ENCODE measurements at places on chromosomes 1 and 21.
A peak's percentile ranks its signal among the peaks of the same experiment; 100 is the strongest.

DNA sequence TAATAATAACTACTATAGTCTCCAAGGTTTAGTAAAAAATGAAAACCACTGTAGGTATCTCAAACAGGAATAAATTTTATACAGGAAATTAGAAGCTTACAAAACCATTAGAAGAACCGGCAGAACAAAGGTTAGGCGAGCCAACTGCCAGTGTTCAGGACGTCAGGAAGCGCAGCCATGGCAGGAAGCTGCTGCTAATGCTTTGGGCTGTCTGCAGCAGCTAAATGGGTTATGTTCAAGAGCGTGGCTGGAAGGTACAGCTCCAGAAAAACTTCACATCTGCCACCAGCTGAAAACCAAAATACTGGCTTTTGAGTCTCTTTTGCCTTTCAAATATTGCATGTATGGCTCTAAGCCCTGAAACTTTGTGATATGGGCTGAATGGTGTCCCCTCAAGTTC is 35.7 kb upstream of the MYSM1 start:
- DNase-seq, result no peak

DNA sequence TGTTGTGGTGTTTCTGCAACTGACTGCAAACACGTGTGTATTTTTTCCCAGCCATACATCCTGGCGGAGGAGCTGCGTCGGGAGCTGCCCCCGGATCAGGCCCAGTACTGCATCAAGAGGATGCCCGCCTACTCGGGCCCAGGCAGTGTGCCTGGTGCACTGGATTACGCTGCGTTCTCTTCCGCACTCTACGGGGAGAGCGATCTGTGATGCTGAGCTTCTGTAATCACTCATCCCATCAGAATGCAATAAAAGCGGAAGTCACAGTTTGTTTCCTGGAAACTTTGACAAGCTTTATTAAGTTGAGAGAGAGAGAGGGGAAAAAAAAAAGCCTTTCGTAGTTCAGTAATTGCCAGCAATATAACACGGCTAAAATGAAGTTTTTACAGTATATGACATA is 32.7 kb upstream of the MTR start:
- no peak for DNase-seq

- no peak for DNase-seq
These were observed 281.0 kb downstream of the PTPRC start for GRCh38 chr1:198919667-198920398.

GRCh38 chr1:109910123-109910962 is at the start of gene CSF1:
Gene CSF1 (plus strand): TSS chr1:109910849. CDS start chr1:109911024, 175 bp downstream.
- peak; percentile 67 for DNase-seq

DNA sequence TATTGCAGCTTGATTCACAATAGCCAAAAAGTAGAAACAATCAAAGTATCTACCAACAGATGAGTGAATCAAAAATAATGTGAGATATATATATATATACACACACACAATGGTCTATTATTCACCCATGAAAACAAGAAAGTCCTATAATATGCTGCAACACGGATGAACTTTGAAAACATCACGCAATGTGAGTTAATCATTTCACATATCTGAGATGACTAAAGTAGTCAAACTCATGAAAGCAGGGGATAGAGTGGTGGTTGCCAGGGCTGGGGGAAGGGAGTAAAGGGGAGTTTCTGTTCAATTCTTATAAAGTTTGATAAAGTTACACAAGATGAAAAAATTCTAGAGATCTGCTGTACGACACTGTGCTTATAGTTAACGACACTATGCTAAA is 1234.8 kb downstream of the MRPL39 start:
- no peak for DNase-seq

DNA sequence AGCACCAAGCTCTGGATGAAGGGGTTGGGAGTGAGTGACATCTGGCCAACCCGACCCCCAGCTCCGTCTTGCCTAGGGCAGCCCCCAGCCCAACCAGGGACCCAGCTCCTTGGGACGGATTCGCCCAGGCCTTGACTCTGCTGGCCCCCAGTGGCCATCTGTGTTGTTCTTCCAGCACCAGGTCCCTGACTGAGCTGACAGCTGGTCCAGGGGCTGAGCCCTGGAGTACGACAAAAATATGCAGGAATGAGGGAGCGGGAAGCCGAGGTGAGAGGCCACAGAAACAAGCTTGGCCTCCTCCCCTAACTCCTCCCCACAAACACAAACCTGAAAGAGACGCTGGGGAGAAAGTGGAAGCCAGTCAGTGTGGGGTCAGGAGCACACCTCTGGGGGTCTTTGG is 55.0 kb upstream of the PAX7 start:
- no peak for DNase-seq

GRCh38 chr1:171743081-171743870 is 1.4 kb upstream of the VAMP4 start:
- DNase-seq, result peak; percentile 25

DNA sequence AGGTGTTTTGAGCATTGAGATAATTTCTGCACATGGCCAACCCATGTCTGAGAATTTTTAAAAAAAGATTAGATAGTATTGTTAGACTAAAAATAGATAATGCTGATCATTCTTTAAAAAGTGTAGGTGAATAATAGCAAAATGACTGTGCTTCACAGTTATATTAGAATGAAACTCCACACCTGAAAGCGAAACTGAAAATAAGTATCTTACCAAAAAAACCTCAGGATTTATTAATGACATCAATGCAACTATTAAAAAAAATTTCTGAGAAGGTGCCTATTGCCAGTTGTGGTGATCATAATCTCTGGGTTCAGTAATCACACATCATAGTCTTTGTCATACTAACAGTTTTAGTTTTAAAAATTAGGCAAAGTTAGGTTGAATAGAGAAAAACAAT is 36.5 kb downstream of the PLA2G4A start:
- no peak for DNase-seq

- DNase-seq, result no peak
These were observed 62.5 kb upstream of the TARBP1 start for GRCh38 chr1:234541286-234541975.

- DNase-seq, result no peak
These were observed 59.3 kb downstream of the VANGL2 start for GRCh38 chr1:160459687-160460086.

GRCh38 chr21:29647353-29647781 is 292.4 kb downstream of the GRIK1 start:
- no peak for DNase-seq

GRCh38 chr21:29904359-29905282 is 35.2 kb downstream of the GRIK1 start:
- no peak for DNase-seq

DNA sequence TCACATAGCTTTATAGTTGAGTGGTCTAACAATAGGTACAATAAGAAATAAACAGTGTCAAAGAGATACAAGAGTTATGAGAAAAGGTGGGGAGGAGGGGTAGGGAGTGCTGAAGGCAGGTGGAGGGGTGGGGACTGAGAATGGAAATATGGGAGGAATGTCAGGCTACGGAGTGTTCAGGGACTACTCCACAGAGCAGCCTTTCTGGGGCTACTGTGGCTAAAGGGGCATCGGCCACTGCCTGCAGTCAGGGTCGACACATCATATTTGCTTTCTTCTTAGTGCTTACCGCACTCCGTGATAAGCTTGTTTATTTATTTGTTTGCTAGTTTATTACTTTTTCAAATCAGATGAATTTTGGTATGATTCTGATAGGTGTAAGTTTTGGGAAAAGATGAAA is 34.4 kb upstream of the CRNN start:
- no peak for DNase-seq

- DNase-seq, result no peak
These were observed 42.6 kb upstream of the KCNA10 start for GRCh38 chr1:110561596-110561995.

DNA sequence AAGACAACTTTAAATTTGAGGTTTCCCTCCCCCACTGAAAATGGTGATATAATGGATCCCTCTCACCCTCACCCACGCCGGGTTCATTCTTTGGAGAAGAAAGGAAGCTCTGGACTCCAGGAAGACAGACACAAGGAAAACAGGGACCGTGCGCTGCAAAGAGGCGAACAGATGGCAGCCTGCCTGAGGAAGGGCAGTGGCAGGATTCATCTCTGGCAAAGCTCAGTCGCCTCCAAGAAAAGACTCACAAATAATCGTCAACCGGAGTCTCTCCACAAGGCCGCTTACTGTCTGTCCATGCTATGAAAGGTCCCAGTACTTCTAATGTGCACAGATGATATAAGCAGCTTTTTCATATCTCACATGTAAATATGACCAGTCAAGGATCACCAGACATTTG is 110.3 kb downstream of the TIAM1 start:
- DNase-seq, result no peak

DNA sequence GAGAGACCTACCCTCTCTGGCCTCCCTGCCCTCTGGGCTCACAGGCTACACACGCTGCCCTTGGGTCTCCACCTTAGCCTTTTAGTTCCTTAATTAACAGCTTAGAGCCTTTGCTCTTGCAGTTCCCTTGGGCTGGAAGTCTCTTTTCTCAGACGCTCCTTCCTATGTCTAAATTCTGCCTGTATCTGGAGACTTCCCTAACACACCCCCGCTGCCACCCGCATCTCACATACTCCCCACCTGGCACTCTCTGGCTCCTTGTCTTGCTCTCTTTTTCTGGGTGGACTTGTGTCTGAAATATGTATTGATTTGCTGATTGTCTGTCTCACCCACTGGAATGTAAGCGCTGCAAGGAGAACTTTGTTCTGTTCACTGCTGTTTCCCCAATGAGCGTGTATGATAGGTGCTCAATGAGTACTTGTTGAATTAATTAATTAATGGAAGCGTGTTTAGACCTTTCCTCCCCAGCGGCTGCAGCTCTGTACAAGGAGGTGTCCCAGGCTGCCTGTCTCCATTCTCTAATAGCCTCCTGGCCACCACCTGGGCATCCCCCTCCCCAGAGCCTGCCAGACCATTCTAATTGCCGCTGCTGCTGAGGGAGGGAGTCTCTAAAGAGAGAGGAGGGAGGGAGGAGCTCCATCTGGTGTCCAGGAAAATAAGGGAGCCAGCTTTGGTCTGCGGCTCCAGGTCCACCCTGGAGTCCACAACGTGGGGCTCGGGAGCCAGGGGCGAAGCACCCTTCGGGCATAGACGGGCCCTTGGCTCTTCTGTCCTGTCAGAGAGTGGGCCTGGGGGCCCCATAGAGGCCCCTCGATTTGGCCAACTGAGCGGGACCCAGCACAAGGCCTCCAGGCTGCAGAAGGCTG is 95.4 kb downstream of the RNF220 start:
- no peak for DNase-seq

DNA sequence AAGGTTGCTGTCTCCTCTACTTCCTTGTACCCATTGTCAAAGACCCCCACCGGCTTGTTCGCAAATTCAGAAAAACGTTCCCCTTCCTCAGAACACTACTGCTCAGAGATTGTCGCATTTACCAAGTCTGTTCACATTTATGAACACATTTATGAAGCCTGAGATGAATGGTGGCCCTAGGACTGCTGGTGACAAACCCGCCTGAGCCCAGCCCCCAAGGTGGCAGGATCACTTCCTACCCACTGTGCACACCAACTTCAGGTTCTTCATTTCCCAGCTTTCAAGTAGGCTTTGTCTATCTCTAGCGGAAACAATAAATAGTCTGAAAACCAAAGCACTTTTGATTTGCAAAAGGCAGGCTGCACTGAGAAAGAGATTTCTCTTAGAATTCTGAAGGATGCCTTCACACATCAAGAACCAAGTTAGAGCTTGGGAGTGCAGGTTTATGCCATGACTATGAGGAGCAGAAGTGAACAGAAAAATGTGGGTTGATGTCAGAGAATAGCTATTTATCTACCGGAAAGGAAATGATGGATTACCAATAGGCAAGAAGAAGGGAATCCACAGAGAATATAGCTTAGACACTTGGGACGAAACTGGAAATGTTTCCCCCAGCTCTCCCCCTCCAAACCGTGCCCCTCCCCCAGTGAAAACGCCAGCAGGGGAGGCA is 200.5 kb downstream of the TOMM20 start:
- DNase-seq, result no peak

DNA sequence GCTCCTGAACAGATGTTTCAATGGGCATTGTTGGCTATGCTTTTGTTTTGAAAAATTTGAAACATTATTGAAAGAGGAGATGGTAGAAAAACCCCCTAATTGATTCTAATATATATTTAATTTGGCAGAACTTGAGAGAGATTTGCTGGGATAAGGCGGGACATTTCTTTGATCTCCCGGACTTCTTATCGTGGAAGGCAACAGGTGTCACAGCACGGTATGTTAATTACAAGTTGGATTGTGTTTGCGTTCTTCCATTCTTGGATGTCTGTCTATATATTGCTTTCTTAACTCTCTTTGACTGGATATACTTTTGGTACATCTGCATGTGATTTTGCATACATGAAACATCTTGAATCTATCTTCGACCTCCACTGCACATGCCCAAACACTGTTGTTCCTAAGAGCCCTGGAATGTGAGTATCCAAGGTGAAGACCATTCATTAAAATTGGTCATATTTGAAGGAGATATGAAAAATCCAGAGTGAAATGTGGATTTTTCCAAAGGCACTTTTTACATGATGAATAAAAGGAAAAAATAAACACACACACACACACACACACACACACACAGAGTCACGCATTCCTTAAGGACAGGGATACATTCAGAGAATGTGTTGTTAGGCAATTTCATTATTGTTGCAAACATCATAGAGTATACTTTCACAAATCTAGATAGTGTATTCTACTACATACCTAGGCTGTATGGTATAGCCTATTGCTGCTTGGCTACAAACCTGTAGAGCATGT is 81.9 kb downstream of the FGGY start:
- no peak for DNase-seq

- no peak for DNase-seq
These were observed 35.2 kb downstream of the NEK2 start for GRCh38 chr1:211640301-211640630.

DNA sequence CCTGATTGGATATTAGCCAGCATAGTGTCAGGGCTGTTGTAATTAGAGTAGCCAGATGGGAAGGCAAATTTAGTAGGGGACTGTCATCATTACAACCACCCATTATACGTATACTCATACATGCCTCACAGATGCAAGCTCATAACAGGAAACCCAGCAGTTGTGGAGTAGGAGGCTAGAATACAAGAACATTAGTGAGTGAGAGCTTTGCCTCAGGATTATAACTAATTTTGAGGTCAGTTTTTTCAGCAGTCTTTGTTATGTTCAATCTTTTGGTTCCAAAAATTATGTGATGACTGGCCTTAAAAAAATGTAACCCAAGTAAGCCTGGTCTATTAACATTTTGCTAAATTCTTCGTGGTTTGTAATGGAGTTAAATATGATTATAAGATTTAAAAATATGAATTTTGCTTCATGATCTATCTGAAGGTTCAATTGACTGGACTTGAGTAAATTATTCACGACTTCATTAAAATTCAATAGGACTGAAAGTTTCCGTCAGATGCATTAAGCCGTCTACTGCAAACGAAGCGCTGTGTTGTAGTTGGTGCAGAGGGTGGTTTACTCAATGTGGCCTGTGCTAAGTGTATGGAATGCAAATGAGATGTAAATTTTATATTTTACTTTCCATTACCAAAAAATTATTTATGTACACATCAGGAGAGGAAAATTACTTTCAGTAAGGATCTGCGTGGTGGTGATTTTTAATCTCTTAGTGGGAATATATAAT is 48.8 kb downstream of the KCNK1 start:
- no peak for DNase-seq

- no peak for DNase-seq
These were observed 57.1 kb upstream of the DR1 start for GRCh38 chr1:93288558-93288957.

DNA sequence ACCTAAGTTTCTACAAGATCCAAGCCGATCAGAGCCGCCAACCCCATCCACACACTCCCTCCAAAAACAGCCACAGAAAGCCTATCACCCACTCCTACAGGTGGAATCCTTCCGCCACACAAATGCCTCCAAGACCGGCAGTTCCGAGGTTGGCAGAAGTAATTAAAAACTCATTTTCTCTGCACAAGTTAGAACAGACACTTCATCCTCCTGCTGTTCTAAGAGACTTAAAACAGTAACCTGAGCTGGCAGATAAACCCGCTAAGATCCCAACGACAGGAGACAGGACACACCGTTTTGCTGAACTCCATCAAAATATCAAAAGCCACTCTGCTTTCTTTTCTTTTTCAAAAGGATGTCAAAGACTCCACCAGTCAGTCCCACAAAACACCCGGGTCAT is 2.8 kb downstream of the SSBP3 start:
- no peak for DNase-seq

All from breast epithelium (tissue), 4 donors.